Stimulated activated CD8-positive, alpha-beta memory T cell treated with anti-CD3 and anti-CD28 coated beads, Interleukin-4, amount 100 ng/mL, for 1 hour (primary cell): ENCODE measurements at places on chromosomes 4 and X.

GRCh38 chr4:79366422-79366821, 40.6 kb upstream of the NAA11 start:
- no peak for DNase-seq

- no peak for DNase-seq
Observed at GRCh38 chrX:120287513-120288112, 23.6 kb downstream of the TMEM255A start.

DNA sequence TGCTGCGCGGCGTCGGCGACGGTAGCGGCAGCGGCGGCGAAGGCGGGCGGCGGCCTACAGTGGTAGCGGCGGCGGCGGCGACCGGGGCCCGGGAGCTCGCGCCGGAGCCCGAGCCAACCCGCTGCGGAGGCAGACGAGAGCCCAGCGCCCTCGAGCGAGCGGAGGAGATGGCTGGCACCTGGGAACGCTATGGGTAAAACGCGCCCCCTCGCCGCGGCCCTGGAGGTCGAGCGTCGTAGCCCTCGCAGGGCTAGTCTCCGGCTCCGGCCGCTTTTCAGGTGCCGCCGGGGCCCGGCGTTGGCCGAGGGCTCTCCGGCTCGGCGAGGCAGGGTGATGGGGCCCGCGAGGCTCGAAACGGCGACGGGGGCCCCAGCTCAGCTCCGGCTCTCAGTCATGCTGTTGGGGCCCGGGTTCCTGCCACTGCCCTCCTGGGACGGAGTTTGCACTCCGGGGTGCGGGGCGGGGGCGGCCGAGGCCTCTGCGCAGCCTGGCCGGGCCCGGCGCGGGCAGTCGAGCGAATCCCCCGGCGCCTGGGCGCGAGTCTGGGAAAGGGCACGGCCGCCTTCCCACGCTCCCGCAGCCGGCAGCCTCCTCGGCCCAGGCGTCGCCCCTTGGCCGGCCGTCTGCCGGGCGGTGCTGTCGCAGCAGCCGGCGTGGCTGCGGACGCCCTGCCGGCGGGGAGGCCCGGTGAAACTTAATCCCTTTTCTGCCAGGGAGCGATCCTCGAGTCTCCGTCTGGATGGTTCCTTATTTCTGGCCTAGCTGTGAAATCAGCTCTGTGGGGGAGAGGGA, 768 bp downstream of the MID2 start:
- peak; percentile 1 for DNase-seq

- no peak for DNase-seq
Observed at GRCh38 chrX:19649226-19649995, 134.1 kb upstream of the MAP3K15 start.

DNA sequence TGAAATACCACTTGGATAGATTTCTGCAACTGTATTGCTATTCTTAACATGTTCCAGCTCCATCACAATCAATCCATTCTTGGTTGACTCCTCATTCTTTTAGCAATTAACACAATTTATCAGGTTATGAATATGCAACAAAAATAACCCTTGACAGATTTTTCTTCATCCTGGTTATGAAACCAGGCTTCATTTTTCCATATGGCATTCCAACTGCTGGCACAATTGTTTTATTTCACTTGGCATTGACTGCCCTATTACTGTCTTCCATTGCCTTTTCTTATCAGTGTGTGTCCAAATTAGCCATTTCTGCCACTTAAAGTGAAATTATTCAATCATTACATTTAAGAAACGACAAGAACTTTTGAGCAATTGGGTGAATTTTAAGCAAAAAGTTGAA, 388.8 kb upstream of the EPHA5 start:
- DNase-seq: no peak

DNA sequence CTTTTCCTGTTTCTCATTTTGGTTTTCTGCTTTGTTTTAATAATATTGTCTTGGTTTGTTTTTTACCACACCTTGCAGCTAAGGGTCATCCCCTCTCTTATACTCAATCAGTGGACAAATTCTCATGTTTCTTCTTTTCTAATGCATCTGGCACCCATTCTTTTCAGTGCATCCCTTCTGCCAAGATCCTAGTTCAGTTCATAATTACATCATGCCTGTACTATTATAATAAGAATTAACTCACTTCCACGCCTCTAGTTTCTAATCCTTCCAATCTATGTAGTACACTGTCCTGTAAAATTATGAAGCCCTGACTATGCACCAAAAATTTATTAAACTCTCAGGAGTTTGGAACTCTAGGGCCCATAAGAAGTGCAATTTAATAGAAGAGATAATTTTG, 126.1 kb downstream of the FAT4 start:
- DNase-seq: no peak

DNA sequence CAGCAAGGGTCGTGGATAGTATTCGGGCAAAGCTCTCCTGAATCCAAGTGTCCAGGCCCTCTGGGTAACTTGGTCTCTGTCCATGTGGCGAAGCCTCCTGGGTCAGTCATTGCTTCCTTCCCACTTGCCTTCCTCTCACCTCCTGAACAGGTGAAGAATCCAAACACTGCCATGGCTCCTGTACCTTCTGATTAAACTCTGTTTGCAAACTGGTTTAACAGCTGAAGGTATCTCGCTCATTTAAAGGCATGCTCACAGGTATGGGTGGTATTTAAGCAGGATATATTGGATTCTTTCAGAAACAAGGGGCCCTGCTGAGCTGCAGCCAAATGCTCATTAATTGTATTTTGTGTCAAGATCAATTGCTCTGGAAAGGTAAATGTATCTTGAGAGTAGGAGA, 28.2 kb downstream of the FHDC1 start:
- DNase-seq: no peak

DNA sequence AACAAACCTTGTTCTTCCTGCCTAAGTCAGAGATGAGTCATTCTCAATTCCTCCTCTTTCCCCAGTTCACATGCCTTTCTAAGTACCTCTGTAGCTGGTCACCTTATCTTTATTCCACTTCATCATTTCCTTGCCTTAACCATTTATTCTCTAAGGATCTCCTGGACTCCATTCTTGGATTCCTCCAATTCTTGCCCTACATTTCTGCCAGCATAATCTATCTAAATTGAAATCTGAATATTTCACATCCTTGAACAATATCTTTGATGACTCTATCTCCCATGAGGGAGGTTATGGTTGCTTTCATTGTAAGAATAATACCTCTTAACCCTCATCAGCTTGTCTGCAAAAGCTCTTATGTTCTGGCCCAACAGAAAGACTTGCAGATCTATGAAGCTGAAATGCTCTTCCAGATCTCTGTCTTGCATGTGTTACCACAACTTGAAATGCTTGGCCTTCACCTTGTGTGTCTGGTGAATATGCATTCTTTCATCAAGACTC, 28.6 kb upstream of the PDE5A start:
- DNase-seq: no peak

GRCh38 chr4:184417802-184418511, 56.4 kb downstream of the IRF2 start:
- no peak for DNase-seq
